ENCODE measurements at places on chromosomes 5 and 9.

DNA sequence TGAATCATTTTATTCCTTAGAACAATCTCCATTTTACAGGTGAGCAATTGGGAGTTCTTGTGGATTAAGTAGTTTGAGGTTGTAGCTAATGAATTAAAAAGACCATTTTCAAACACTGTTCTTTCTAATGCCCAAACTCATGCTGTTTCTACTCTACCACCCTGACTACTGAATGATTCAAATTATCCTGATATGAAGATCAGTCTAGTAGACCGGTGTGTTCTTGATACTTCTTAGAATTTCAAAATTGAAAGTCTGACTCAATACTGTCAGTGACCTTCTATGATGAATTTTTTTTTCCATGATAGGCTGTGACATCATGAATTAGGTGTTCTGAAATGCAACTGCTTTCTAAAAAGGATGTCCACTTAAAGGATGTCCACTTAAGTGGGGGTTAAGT, 515.5 kb downstream of the DMAC1 start:
- no peak for DNase-seq

- DNase-seq, result no peak
Observed at GRCh38 chr5:38316544-38317224, 58.3 kb downstream of the EGFLAM start.

DNA sequence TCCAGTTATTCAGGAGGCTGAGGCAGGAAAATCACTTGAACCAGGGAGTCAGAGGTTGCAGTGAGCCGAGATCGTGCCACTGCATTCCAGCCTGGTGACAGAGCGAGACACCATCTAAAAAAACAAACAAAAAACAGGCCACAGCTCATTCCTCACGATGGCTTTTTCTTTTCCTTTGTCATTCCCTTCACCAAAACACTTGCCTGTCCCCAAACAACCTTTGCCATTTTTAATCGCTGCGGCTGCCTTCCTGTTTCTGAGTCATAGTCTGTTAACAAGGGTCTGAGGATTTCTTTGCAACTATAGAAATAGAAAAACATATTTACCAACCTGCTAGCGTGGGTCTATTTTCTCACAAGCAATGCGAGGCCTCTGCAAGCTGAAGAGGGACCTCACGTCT, 123.0 kb upstream of the FSTL4 start:
- no peak for DNase-seq

DNA sequence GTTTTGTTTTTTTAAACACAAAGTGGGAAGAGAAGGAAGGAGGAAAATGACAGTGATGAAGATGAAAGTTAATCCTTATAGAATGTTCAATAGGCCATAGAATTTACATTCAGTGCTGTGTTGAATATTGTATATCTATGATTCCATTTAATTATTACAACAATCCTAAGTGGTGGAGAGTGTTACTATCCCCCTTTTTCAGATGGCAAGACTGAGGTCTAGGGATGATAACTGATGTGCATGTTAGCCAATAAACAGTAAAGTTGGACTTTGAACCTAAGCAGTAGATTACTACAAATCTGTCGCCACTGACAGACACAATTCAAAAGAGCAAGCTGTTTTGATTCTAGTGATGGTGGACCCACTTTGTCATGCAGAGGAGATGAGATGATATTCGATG, 237.9 kb downstream of the ARHGAP26 start:
- DNase-seq, result no peak

GRCh38 chr9:85223506-85224125, 518.1 kb downstream of the AGTPBP1 start:
- DNase-seq, result no peak

DNA sequence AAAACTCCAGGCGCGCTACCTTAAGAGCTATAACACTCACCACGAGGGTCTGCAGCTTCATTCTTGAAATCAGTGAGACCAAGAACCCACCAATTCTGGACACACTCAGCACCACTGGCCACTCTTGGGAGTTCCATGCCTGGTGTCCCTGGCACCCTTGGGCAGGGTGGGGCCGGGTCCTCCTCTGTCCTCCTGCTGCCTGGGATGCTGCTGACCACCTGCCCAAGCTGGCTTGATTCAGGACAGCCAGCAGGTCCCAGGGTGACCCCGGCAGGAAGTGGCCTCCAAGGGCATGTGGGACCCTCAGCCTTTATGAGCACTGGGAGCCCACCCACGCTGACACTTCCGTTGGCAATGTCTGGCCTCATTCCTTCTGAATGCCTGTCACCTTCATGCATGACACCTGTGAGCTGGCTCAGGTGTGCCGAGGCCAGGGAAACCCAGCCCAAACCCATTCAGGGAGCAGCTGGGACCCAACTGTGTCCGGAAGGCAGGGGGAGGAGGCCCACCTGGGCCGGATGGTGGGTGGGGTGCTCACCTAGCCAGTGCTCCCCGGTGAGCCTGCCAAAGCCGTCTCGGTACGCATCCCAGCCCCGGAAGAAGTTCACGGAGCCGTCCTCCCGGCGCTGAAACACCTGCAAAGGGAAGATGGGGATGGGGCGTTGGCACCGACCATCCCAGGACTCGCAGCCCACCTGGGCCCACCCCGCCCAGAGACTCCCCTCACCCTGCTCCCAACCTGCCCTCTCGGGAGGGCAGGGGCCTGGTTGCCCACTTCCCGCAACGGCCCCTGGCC, 14.8 kb upstream of the QRFP start:
- no peak for DNase-seq

DNA sequence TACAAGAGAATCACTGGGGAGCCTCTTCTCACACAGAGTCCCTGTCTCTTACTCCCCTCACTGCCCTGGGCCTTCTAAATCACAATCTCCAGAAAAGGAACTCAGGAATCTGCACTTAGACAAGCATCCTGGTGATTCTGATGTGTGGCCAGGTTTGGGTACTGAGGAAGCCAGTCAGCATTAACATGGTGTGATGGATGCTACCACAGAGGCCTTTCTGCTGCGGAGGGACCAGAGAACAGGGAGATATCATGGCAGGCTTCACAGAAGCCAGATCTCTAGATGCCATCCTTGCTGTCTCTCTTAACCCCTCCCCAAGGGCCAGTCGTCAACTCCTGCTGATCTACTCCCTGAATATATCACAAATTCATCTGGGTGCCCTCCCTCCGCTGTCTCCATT, 1.6 kb downstream of the ANKS6 start:
- DNase-seq, result no peak

DNA sequence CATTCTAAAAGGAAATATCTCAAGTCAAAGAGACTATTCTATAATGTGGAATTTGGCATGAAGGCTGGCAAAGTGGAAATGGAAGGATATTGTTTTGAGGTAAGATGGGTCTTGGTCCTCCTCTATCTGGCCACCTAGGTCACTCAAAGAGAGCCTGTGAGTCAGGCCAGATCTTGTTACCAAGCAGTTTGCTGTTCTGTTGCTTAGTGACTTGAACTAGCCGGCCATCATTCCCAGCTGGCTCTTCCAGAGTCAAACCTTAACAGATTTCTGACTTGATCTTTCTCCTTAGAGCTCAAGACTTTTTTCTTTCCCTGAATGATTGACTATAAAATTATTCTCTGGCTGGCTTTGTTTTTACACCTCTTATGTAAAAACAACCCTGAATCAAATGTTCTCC, 136.1 kb downstream of the PDE4D start:
- DNase-seq, result no peak

- DNase-seq, result no peak
Observed at GRCh38 chr5:87254035-87254434, 13.6 kb upstream of the RASA1 start.

DNA sequence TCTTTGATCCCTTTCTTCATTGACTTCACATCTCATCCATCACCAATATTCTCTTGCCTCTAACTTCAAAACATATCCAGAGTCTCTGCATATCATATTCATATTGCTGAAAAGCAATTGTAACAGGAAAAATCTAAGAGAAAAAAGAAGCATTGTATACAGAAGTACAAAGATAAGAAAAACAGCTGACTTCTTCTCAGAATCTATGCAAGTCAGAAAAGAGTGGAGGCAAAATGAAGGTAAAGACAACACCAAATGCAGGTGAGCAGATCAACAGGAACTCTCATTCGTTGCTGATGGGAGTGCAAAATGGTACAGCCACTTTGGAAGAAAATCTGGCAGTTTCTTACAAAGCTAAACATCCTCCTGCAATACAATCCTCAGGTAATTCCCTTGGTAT, 155.6 kb downstream of the PHF2 start:
- DNase-seq, result no peak

DNA sequence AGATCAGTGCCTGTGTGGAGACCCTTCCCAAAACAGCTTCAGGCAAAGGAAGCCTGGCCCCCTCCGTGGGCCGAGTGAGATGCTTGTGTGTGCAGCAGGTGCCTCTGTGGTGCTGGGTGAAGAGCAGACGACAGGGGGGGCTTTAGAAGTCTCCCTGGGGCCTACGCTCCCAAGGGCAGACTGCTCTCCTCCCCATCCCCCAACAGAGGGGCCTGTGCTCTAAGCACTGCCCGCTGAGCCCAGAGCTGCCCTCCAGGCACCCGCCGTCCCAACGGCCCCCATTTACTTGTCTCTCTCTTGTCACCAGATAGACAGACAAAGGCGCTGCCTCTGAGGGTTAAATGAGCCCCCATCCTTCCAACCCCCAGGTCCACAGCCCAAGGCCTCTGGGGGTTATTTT, 2.7 kb upstream of the LHX3 start:
- DNase-seq, result no peak

DNA sequence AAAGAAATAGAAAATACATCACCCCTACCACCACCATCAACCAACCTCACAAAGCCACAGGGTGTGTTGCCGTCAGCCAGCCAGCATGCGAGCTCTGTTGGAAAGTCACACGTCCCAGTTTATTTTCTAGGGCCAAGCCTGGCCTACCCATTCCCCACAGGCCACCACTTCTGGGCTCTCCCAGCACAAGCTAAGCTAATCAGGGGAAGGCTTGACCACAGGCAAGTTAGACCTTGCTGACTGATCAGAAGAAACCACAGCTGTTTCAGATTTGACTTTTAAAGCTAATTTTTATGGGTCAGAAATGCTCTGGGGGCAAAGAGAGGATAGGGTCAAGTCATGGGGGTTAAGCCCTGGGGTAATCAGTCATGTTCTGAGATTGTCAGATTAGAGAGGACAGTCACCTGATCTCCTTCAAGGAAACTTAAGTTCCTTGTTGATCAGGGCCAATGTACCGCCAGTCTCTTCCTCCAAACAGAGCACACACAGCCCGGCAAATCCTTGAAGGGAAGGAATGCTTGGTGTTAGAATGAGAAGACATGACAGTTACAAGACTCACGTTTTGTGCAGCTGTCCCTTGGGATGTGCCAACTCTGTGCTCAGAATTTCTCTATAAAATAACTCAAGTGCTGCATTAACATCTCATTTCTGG, 7.6 kb downstream of the SHB start:
- no peak for DNase-seq

DNA sequence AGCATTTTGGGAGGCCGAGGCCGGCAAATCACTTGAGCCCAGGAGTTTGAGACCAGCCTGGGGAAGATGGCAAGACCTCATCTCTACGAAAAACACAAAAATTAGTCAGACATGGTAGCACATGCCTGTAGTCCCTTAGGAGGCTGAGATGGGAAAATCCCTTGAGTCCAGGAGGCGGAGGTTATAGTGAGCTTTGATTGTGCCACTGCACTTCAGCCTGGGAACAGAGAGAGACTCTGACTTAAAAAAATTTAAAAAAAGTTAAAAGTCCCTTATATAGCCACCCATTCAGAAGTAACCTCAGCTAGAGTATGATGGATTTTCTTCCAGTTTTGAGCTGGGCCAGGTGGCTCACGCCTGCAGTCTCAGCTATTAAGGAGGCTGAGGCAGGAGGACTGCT, 72.4 kb downstream of the UGCG start:
- no peak for DNase-seq

DNA sequence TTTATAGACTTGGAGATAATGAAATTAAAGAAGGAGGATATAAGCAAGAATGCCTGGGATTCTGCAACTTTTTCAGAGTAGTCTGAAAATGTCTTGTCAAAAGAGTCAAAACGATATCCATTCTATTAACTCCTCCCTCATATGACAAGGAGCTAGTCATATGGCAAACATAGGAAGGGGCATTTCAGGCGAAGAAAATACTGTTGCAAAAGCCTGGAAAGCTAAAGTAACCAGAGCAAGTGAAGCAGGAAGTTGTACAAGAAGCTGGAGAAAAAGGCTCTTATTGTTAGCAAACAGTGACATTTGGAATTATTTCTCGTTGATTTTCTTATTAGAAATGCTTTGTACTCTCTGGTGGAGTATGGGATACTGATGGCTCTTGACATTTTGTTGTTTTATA, 94.0 kb upstream of the PTPRD start:
- no peak for DNase-seq

GRCh38 chr9:107994648-107995047, 505.1 kb upstream of the KLF4 start:
- no peak for DNase-seq

- DNase-seq, result no peak
Observed at GRCh38 chr5:168366116-168366515, 74.7 kb downstream of the WWC1 start.

GRCh38 chr5:137199201-137199600, 299.9 kb downstream of the SPOCK1 start:
- no peak for DNase-seq

DNA sequence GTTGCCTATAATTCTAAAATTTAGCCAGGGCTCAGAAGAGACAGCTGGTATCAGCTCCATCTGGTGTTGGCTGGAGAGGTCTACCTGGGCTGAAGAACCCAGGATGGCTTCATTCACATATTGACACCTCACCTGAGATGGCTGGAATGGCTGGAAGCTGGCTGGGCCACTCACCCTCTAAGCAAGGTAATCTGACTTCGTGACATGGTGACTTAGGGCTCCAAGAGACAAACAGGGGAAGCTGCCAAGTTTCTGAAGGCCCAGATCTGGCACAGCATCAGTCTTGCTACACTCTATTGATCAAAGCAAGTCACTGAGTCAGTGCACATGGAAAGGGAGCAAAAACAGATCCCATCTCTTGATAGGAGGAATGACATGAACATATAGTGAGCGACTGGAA, 102.3 kb downstream of the EPB41L4A start:
- DNase-seq, result no peak

- DNase-seq, result no peak
Observed at GRCh38 chr5:93163010-93163663, 417.9 kb downstream of the NR2F1-AS1 start.

DNA sequence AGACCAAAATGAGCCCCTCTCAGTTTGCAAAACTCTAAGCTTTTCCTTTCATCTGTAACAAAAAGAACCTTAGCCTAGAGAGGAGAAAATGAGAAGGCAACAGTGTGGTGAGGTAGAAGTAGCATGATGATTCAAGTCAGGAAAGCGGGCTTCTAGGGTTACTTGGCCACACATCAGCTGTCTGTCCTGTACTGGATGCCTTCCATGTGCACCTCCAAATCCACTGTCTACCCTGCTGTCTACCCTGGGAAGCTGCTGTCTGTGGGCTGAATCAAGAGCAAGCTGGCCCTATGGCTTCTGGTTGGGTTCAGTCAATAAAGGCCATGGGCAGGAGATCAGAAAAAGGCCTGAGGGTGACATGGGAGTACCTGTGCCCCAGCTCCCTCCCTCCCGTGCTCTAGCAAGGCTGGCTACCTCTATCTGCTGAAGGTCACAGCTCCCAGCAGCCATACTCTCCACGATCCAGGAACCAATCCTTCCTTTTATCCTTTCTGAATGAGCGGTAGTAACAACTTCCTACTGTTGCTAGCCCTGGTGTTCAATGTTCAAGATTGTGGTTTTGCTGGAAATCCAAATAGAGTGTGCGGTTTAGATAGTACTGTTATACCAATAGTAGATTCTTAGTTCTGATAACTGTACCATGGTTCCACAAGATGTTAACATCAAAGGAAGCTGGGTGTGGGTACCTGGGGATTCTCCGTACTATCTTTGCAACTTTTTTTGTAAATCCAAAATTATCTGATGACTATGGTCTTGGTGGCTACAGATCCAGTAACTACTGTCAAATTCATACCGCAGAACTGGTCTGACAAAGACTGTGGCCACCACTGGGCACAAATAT, 191.0 kb downstream of the ESM1 start:
- DNase-seq, result no peak

Data from NCI-H187 (cell line).